Adipocyte (in vitro differentiated cells): ENCODE measurements at places on chromosomes 11 and 22.
A peak's percentile ranks its signal among the peaks of the same experiment; 100 is the strongest.

GRCh38 chr11:67517784-67518552 is 5.3 kb downstream of the CABP2 start:
- DNase-seq, result no peak

- DNase-seq, result peak; percentile 73
Observed at GRCh38 chr22:19291218-19291579, 320 bp downstream of the CLTCL1 start.

DNA sequence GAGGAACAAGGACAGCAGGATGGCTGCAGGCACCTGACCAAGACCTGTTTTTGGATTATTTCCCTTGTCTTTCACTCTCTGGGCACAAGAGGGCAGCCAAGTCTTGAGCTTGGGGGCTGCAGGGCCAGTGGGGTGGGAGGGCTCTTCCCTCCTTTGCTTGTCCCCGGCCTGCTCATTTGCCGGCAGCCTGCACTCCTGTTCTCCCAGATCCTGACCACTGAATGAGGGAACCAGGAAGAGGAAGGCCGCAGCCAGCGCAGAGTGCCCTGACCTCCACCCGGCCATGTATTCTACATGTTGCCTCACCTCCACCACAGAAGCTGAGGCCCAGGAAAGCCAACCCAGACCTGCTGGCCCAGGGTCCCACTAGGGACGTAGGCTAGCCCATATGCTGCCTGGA is 15.5 kb upstream of the NNMT start:
- DNase-seq, result peak; percentile 89

DNA sequence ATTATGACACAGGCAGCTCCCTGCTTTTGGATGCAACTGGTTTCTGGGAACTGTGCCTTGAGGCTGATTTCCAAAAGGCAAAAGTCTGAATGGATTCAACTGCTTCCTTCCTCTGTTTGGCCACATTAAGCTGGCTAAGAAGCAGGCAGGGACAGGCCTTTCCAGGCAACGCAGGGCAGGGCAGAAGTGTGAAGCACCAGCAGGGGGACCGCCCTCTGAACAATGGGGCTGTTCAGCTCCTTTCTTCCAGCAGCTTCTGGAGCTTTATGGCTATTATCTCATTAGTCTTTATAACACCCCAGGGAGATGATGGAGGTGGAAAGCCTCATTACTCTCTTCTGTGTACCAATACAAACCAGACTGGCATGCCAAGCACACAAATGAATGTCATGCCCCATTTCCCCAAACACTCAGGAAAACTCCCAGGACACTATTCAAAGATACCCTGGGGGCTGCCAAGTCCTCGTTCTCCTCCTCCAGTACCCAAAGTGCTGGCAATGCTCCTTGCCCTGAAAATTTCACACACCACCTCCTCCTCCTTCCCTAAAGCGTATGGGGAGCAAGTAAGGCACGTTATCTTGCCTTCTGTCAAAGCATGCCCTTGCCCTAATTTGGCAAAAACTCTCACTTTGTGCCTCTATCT is 21.3 kb downstream of the MORC2 start:
- no peak for DNase-seq

DNA sequence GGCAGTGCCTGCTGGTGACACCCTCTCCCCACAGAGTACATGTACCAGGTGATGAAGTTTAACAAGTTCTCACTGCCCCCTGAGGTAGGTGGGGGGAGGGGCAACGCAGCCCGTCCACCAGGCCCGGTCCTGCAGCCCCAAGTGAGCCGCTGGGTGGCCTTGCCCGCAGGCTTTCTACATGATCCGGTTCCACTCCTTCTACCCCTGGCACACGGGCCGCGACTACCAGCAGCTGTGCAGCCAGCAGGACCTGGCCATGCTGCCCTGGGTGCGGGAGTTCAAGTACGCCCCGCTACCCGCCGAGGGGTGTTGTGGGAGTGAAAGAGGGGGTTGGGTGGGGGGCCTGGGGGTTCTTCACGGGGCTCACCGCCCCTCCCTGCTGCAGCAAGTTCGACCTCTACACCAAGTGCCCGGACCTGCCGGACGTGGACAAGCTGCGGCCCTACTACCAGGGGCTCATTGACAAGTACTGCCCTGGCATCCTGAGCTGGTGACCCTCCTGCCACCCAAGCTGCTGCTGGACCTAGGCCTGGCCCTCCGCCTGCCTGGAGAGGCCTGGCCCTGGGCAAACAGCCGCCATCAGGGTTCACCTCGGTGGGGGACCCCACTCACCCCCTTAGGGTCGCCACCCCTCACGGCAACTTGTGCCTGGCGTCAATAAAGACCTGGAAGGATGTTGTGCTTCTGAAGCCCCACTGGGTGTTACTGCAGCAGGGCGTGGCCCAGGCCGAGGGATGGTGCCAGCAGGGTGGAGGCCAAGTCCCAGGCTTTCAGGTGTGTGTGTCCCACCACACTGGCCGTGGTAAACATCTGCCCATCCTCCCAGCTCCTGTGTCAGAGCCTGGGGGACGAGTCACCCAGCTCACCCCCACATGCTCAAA is 2.9 kb downstream of the MIOX start:
- DNase-seq, result no peak

GRCh38 chr11:15918674-15919073 is 437.7 kb downstream of the SOX6 start:
- no peak for DNase-seq

GRCh38 chr11:3816673-3817072 is 8.3 kb downstream of the PGAP2 start:
- DNase-seq, result no peak

GRCh38 chr22:41094041-41094593 is 1.7 kb downstream of the EP300 start:
- DNase-seq, result peak; percentile 58

GRCh38 chr11:335779-336658 is 15.4 kb upstream of the IFITM3 start:
- DNase-seq, result no peak

- peak; percentile 18 for DNase-seq
Observed at GRCh38 chr22:27692243-27692642, 109.3 kb downstream of the MN1 start.

DNA sequence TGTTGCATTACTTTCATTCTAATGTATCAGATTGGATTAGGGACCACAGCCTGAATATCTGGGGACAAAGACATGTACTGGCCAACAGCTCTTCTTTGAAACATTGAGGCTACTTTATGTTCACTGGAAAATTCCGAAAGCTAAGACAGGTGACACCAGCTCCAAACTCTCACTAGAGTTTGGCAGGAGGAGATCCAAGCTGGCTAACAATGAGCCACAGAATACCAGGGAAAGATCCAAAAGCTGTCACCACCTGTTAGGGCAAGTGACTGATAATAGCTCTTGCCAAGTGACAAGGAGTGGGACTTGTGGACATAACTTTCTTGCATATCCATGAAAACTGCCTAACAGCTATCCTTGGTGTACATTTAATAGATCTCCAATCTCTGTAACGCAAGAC is 333.3 kb downstream of the TTC28 start:
- no peak for DNase-seq

GRCh38 chr11:128240546-128240945 is 346.8 kb downstream of the ETS1 start:
- peak; percentile 50 for DNase-seq

GRCh38 chr11:12090061-12090591 is 20.3 kb upstream of the MICAL2 start:
- DNase-seq, result peak; percentile 34

DNA sequence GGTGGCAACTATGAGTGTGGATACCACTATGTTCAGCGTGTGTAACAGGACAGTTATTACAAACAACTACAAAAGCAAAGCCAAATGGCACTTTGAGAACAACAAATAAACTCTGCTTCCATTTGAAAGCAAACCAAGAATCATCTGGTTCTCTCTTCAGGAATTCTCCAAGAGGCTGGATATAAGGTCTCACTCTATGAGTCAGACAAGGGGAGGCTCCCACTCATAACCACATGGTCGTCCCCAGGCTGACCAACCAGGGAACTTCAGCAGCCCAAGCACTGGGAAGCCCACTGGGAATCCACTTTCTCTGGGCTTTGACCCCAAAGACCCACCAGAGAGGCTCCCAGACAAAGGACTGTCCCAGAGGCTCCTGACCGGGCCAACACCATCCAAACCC is 35.3 kb downstream of the DGCR2 start:
- peak; percentile 31 for DNase-seq

GRCh38 chr11:129323896-129324502 is 51.6 kb upstream of the BARX2 start:
- peak; percentile 60 for DNase-seq

DNA sequence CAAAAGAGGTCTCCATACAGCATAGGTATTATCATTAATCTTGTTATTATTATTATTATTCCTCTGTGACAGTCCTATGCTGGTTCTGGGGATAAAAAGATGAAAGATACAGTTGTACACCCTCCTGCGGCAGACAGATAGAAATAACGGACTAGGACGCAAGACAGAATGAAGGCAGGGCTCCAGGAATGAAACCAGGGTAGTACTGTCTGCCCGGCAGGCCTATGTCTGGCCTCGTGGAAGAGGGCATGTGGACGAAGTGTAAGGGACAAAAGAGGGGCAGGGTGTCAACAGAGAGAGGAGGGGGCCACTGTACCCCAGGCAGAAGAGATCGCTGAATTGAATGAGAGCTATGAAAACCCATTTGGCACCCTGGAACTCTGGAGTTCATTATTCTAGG is 25.2 kb downstream of the DSCAML1 start:
- no peak for DNase-seq

- DNase-seq, result no peak
Observed at GRCh38 chr22:20011123-20011992, 5.3 kb downstream of the ARVCF start.

DNA sequence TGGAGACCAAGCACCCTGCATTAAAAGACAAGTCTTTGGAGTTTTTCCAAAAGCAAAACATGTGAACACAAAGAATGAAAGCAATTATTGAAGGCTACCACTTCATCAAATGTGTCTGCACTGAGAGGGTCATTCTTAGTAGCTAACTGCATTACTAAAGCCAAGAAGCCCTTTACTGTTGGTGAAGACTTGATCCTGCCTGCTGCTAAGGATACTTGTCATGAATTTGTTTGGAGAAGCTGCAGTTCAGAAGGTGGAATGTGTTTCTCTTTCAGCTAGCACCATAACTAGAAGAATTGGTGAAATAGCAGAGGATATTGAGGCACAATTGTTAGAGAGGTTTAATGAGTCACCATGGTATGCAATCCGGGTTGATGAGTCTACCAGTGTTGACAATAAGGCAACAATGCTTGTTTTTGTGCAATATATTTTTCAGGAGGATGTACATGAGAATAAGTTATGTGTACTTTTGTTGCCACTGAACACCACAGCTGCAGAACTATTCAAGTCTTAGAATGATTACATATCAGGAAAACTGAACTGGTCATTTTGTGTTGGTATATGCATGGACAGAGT is 457.3 kb upstream of the ISX start:
- no peak for DNase-seq

GRCh38 chr11:85766721-85767161 is 44.2 kb downstream of the SYTL2 start:
- peak; percentile 61 for DNase-seq

DNA sequence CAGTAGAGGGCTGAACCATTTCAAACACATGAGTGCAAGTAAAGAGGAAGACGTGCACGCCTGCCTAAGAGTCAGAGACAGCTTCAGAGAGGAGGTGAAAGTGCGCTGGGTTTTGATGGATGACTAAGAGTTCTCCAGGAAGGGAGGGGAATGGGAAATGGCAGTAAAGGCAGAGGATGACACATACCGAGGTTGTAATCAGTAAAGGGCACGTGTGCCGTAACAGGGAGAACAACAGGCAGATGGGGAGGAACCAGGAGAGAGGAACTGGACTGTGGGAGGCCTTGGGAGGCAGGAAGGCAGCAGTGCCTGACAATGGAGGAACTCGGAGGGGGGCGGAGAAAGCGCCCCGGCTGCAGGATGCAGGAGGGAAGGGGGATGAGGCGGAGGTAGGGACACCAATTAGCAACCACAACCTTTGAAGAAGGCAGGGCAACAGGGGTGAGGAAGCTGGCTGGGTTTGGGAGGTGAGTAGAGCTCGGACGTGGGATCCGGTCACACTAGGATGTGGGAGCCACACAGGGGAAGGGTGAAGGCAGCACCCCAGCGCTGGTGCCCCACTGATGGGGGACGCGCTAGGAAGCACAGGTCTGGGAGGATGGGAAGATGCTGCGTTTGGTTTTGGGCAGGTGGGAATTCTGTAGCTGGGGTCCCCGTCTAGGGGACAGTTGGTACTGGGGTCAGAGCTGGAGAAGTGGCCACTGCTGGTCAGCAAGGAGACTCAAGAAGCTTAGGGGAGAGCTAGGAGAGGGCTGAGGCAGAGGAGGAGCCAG is 67.4 kb downstream of the SCUBE1 start:
- no peak for DNase-seq

DNA sequence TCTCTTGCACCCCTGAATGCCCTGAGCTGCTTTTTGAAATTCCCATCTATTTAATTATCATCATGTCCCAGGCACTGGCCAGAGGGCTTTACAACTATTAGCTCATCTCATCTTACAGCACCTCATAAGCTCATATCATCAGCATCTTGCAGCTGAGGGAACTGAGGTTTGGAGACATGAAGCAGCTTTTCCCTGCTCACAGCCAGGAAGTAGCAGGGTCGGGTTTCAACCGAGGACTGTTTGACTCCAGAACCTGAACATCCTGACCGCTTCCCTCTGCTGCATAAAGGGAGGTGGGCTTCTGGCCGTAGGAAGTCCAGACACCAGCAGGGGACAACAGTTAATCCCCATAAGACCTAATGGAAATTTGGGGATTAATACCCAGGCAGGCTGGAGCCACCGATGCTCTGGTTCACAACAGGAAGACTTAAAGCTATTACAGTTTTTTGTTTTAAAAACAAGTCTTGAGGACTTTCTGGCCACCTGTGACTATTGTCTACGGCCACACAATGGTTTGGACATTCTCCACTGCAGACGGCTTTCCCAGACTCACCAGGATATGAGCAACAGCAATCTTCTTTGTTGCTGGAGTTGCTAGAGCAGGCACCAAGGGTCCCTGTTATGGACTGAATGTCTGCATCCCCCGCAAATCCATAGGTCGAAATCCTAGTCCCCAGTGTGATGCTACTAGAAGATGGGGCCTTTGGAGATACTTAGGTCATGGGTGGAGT is 47.4 kb downstream of the CHST1 start:
- no peak for DNase-seq

DNA sequence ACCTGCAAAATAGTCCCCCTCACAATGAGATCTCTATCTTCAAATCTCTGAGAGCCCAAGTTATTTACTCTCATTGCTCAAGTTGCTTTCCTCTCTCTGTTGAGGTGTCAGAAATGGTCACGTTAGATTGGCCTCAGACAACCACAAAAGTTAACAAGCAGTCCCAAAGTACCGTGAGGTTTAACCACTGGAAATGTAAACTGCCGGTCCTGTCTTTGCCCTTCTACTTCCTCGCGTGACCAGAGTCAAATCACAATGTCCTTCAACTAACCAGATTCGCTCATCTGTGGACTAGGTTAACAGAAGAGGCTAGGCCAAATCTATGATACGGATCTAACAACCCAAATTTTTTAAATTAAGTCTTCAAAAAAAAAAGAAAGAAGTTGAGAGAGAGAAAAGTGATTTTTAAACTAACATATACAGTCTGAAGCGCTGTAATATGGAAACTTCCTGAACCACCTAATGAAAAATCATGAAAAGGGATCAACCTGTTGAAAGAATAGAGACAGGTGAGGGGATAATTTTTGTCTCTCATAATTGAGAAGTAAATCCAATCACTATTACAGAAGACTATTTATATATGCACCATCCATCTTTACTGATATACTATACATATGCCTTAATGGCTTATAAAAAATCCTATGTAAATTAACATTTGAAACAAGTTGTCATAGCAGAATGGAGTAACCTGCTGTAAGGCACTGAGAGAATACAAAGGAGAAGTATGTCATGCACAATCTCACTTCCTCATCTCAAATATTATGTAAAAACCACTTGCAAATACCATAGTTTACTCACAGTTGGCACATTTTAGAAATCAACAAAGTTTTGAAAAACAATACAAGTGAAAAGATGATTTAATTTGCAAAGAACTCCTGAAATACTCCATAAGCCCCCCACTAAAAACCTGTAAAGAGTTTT is 3.3 kb upstream of the JAML start:
- DNase-seq, result no peak
